ENCODE measurements at places on chromosomes 4 and X.

- no peak for DNase-seq
Measured at GRCh38 chr4:85486425-85487086, 11.6 kb downstream of the ARHGAP24 start.

- DNase-seq = no peak
Measured at GRCh38 chr4:77493829-77494551, 111.6 kb upstream of the CXCL13 start.

DNA sequence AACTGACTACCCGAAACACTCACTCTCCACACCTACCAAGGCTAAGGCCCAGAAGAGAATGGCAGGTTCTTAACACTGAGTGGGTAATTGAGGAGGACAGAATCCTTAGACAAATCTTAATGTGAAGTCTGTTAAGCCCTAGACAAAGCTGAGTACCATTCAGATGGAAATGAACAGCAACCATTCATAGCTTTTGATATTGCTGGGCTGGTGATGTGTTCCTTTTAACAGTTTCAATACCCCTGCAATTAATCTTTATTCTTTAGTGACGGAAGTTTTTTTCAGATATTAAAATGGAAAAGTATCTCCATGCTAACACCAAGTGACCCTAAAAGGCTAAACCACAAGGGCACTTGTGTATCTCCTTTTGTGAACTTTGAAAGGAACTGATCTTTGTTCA is 334.9 kb downstream of the OPHN1 start:
- DNase-seq = no peak

GRCh38 chr4:169311643-169312365 is 41.0 kb upstream of the SH3RF1 start:
- DNase-seq = peak; percentile 40

- DNase-seq = no peak
Measured at GRCh38 chrX:56788717-56789122, 59.7 kb downstream of the NBDY start.

- DNase-seq = no peak
Measured at GRCh38 chr4:56910172-56910967, 2.7 kb downstream of the REST start.

DNA sequence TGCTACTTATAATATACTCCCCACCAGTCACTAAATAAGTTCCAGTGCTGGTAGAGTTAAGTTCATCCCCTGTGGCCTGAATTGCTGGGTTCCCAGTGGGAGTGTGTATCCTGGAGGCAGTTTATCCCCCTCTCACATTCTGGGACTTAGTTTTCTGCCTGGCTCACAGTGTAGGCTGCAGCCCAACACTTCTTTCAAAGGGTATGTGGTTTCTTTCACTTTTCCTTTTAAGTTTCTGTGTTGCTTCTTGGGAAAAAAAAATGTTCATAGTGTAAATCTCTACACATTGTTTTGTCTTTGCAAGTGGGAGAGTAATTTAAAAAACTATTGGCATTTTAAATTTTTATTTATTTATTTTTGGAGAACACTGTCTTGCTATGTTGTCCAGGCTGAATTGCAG is 204.0 kb downstream of the CHIC1 start:
- DNase-seq = no peak

- DNase-seq = no peak
Measured at GRCh38 chr4:86928400-86929255, 6.2 kb upstream of the AFF1 start.

- no peak for DNase-seq
Measured at GRCh38 chr4:157358439-157358838, 137.9 kb downstream of the GRIA2 start.
